Activated CD4-positive, alpha-beta T cell treated with anti-CD3 and anti-CD28 coated beads, Interleukin-2, amount 10 ng/mL, durations not matched to agents 7 days and 5 days (primary cell): ENCODE measurements at places on chromosomes 5 and 9. TPM values are rescaled to one million over a fixed set of nuclear protein-coding genes. Genes with fewer than 3 reads are reported as not detected.

Gene CCL27
- total RNA-seq = not detected

Gene ADAMTSL2
- not detected for total RNA-seq

Gene TMC1
- total RNA-seq = not detected

Gene ACTBL2
- total RNA-seq = not detected

Gene NXNL2
- total RNA-seq = not detected

Gene SYK
- 0.92 TPM for total RNA-seq

DNA sequence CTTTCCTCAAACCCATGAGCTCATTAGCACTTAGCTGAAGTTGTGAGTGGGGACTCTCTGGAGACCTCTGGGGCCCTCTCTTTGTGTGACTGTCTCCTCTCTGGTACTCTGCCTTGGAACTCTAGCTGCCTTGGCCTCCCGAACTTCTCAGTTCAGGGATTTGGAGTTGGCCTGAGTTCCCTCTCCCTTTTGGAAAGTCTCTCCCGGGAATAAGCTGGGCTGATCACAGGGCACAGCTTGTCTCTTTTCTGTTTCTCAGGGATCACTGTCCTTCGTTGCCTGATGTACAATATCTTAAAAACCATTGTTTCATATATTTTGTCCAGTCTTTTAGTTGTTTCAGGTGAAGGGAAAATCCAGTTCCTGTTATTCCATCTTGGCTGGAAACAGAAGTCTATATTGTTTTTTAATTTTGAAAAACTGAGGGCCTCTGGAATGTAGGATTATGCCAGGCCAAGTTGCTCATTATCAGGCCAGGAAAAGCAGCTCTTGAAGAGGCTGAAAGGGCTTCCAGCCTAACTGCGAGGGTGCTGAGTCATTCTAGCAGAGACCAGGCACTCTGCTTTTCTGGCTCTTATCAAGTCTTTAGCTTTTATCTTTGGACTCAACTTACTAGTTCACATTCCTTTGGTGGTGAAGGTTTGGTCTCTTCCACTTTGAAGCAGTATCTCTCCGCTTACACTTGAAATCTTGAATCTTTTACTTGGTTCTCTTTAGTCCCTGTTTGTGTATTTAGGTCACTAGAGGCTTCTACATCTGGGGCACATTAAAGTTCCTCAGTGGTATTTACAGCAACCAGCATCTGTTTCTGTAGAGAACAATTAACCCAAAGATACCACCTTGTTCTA, 8.4 kb upstream of the RGS3 start:
- H3K4me3 ChIP-seq = no peak overlapping the region
- peaks cover 13% of the 10 kb centered on the region for H3K4me1 ChIP-seq
- H3K27me3 ChIP-seq = no peaks in the 10 kb centered on the region
- H3K36me3 ChIP-seq = no peaks in the 10 kb centered on the region
- DNase-seq = no peak

DNA sequence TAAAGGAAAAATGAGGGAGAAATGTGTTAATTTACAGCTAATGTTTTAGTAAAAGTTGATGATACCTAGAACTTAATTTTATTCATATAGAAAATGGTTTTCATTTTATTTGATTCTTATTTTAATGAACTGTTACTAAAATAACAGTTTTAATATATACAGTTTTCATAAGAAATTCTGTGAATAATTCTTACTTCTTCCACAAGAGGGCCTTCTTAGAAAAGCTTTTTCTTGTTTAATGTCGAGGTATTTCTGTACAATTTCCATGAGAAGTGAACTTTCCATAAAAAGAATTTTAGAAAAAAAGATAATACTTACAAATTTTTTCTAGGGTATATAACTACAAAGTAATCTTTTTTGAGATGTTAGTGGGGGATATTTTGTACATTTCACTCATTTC, 73.9 kb downstream of the KLF9 start:
- peaks cover 18% of the 10 kb centered on the region for H3K36me3 ChIP-seq
- no peak overlapping the region for H3K27ac ChIP-seq
- no peak overlapping the region for H3K4me3 ChIP-seq
- no peak for DNase-seq
- no peaks in the 10 kb centered on the region for H3K27me3 ChIP-seq

- H3K4me3 ChIP-seq = no peak overlapping the region
- no peak for DNase-seq
- no peaks in the 10 kb centered on the region for H3K36me3 ChIP-seq
- H3K27me3 ChIP-seq = no peaks in the 10 kb centered on the region
These were observed 21.5 kb upstream of the LPCAT1 start for GRCh38 chr5:1545126-1545804.

GRCh38 chr5:158861366-158861765, 238.3 kb downstream of the EBF1 start:
- no peak overlapping the region for H3K27ac ChIP-seq
- peaks cover 6% of the 10 kb centered on the region for H3K27me3 ChIP-seq
- peaks cover 9% of the 10 kb centered on the region for H3K4me1 ChIP-seq
- no peak for DNase-seq
- H3K36me3 ChIP-seq = no peaks in the 10 kb centered on the region

DNA sequence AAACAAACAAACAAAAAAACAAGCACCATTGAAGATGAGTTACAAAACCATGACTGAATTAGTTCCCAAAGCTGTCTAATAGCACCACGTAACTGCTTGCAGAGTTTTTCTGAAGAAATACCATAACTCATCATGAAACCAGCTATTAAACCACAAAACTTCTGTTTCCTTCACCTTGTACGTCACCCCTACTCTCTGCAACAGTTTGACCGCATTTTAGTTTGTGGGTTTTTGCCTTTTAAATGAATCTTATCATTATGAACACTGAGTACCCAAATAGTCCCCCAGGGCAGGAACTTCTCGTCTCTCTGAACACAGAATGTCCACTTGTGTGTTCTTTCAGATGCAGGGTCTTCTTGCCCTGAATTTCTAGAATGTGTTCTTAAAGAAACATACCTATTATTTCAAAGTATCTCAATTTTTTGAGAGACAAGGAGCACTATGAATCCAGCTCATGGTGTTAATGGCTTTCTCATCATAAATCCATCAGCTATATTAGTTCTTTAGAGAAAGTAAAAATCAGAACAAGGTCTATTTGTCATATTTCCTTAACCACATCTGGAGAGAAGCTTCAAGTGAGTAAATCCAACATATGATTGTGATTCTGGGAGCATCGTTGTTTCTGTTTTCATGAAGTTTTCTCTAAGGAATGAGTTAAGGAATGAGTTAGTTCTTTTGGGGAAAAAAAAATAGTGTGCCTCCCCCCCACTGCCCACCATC, 210.6 kb downstream of the AUH start:
- H3K4me3 ChIP-seq = peak overlapping the region; percentile 16
- H3K27ac ChIP-seq = peak overlapping the region; percentile 86
- H3K4me1 ChIP-seq = peaks cover 88% of the 10 kb centered on the region
- peak; percentile 76 for DNase-seq
- H3K27me3 ChIP-seq = no peaks in the 10 kb centered on the region

GRCh38 chr9:18766989-18767550, 265.9 kb downstream of the SAXO1 start:
- H3K36me3 ChIP-seq = no peaks in the 10 kb centered on the region
- no peak for DNase-seq
- H3K4me1 ChIP-seq = peaks cover 2% of the 10 kb centered on the region
- peaks cover 12% of the 10 kb centered on the region for H3K27me3 ChIP-seq
- no peak overlapping the region for H3K27ac ChIP-seq

DNA sequence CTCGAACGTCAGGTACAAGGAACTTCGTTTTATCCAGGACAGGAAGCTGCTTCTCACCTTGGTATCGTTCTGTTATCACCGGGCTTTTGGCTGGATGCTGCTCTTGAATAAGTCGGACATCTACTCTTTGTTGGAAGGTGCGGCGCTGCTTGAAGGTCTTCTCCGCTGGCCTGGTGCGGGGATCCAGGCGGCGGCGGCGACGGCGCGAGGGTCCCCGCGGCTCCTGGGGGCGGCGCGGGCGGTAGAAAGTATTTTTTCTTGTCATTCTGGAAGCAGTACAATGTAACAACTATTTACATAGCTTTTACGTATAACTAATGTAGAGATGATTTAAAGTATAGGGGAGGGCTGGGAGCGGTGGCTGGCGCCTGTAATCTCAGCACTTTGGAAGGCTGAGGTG, 52.3 kb downstream of the ACER2 start:
- peaks cover 2% of the 10 kb centered on the region for H3K27me3 ChIP-seq
- DNase-seq = no peak
- peaks cover 26% of the 10 kb centered on the region for H3K4me1 ChIP-seq
- no peak overlapping the region for H3K4me3 ChIP-seq

GRCh38 chr9:70902171-70902570, 219.2 kb downstream of the TRPM3 start:
- no peaks in the 10 kb centered on the region for H3K4me1 ChIP-seq
- H3K36me3 ChIP-seq = no peaks in the 10 kb centered on the region
- H3K27ac ChIP-seq = no peak overlapping the region
- H3K4me3 ChIP-seq = no peak overlapping the region
- DNase-seq = no peak
- no peaks in the 10 kb centered on the region for H3K27me3 ChIP-seq

GRCh38 chr5:149264439-149265067, 7.1 kb upstream of the AFAP1L1 start:
- H3K27ac ChIP-seq = no peak overlapping the region
- peak; percentile 65 for DNase-seq
- H3K36me3 ChIP-seq = no peaks in the 10 kb centered on the region
- peaks cover 4% of the 10 kb centered on the region for H3K4me1 ChIP-seq
- H3K4me3 ChIP-seq = no peak overlapping the region

DNA sequence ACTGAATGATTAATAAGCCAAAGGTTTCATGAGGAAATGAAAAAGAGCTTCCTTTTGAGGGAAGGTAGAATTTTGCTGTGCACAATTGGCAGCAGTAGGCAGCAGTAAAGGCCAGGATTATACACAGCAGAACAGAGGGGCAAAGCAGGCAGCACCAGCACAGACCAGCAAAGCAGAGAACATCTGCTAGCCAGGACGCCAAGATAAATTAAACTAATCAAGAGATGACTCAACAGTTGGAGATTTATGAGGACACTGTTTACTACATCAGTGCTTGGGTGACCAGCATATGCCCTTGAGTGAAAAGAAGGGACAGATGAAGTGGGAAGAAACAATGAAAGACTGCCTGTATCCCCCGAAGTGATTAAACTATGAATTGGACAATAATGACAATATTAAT, 871.4 kb upstream of the CDH10 start:
- H3K36me3 ChIP-seq = no peaks in the 10 kb centered on the region
- no peaks in the 10 kb centered on the region for H3K4me1 ChIP-seq
- no peak overlapping the region for H3K27ac ChIP-seq
- no peak overlapping the region for H3K4me3 ChIP-seq
